Activated T-cell treated with anti-CD3 and anti-CD28 coated beads for 48 hours (primary cell): ENCODE measurements at places on chromosomes 6 and 20.

DNA sequence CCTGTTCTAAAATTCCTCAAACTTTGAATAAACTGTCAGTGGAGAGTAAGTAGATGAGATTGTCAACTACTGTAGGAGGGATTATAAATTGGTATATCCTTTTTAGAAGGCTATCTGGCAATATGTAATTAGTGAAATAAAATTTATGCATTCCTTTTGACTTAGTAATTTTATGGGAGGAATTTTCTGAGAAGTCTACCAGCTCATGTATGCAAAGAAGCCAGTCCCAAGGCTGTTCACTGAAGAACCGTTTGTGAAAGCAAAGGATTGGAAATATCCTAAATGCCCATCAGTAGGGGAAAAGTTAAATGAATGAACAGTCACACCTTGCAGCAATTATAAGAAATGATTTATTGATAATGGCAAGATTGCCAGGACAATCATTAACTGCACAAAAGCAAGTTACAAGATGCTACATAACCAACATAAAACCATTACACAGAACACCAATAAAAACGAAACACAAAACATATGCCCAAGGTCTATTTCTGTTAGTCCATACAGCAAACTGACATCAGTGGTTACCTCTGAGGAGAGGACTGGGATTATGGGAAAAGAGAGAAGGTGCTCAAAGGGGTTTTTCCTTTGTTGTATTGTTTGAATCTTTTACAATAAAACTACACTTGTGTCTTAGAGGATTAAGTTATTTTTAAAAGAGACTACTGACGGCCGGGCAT is 4.6 kb upstream of the DSTN start:
- DNase-seq, result no peak

DNA sequence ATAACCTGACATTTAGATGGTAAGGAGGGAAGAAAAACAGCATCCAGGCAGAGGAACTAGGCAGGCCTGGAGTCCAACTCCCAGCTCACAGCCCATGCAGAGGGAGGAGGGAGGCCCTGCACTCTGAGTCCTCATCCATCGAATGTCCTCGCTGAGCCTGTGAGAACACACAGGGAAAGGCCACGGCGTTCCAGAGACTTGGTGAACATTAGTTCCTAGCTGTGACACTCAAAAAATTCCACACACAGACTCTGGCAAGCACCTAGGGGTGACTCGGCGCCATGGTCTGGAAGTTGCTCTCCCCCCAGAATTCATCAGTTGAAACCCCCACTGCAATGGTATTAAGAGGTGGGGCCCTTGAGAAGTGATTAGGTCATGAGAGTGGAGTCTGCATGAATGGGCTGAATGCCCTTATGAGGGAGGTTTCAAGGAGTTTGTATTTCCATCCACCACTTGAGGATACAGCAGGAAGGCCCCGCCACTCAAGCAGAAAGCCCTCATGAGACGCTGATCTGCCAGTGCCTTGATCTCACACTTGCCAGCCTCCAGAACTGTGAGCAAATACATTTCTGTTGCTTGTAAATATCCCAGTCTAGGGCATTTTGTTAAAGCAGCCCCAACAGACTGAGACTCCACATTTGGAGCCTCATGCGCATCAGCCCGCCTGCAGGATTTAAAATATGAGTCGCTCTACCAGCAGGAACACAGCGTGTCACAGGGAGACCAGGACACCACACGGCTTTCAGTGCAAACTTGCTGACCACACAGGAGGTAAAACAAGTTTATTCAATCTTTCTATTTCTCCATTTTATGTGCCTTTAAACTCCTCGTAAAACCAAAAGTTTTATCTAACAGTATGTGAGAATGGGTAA is 73.9 kb downstream of the WDR27 start:
- no peak for DNase-seq

DNA sequence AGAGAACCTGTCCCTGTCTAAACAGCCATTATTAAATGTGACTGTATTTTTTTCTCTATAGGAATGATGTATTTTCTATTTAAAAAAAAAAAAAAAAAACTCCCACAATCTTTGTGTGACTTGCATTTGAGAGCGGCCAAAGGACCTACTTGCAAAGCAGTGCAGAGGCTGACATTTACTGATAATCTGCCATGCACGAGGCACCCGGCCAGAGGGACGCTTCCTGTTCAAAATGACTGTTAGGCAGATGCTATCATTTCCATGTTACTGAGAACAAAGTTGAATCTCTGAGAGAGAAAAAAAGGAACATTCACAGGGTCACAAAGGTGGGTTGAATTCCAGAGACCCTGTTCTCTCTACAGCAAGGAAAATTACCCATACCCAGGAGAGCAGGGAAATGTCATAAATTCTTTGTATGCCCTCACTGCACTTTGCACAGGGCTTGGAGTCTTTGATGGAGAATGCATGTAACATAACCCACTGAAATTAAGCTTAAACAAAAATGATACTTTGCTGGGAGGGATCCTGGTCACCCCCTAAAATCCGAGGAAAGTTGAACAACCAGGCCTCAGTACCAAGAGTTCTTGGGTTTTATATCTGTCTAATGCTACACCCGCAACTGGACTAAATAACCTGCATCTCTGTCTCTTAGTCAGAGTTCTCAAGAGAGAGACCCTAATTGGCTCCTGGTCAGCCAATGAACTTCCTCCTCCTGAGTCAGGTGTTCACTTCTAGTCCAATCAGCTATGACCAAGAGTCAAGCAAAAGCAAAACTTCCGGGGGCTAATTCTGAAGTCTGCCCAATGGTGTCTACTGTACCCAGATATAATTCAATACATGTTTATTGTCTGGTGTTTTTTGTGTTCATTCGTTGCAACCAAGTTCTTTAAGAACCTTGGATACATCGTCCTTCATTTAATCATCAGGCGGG is 61.2 kb downstream of the GCLC start:
- no peak for DNase-seq

DNA sequence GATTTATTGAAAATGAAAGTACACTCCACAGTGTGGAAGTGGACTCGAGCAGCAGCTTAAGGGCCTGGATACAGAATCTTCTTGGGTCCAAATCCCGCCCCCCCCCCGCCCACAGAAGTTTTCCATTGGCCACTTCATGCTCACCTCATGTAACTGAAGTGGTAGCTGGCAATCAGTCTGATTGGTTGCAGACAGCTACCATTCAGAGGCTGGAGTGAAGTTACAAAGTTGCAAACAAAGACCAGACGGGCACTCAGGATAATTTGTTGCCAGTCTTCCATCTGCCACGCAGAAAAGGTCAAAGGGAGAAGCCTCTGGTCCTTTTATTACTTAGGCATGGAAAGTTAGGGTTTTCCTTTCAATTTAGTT is 25.8 kb upstream of the FABP7 start:
- no peak for DNase-seq

DNA sequence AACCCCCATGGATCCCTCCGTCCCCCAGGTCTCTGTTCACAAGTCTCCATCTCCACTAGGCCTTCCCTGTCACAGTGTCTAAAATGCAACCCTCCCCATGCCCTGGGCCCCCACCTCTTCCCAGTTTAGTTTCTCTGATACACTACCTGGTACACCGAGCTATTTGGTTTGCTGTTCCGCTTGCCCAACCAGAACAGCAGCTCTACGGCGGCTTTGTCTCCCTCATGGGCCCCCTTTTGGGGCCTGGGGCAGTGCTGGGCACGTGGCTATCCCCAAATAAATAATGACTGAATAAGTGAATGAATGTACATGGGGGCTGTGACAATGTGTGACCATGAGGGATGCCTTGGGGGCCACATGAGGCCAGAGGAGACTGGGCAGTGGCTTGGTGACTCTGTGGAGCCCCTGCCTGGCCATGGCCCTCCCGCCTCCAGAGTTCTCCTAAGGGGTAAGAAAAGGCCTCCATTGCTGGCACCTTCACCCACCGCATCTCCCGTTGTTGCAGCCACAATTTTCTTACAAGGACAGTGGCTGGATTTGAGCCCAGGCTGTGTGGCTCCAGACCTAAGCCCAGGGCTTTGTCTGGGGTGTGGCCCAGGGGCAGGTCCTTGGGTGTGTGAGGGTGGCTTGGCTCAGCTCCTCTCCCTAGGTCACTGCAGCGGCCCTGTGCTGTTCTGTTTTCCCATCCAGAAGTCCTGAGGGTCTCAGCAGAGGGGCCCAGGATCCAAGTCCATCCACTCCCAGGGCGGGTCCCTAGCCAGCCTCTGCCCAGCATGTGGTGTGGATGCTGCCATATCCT is 408.5 kb upstream of the SULF2 start:
- no peak for DNase-seq

- DNase-seq, result no peak
Measured at GRCh38 chr6:20237677-20238460, 25.6 kb upstream of the MBOAT1 start.

DNA sequence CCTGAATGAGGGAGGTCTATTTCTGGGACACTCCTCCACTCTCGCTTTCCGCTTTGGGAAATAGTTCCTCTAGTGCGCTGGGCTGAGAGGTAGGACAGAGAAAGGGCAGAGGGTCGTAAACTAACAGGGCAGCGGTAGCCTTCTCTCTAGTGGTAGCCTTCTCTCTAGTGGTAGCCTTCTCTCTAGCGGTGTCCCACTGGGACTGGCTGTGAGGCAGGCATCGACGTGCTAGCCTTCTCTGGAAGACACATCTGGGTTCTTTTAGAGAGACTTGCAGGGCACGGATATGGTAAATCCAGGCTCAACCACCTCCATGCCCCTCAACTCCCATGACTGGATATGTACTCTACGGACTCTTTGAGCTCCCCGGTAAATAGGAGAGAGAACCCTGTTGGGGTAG is 74.7 kb upstream of the SLC22A16 start:
- DNase-seq, result no peak

- no peak for DNase-seq
Measured at GRCh38 chr6:37979392-37980221, 160.1 kb downstream of the ZFAND3 start.

GRCh38 chr6:104958178-104959025 is 1.5 kb downstream of the LIN28B start:
- no peak for DNase-seq

- no peak for DNase-seq
Measured at GRCh38 chr6:36276581-36277536, 7.0 kb downstream of the PNPLA1 start.

DNA sequence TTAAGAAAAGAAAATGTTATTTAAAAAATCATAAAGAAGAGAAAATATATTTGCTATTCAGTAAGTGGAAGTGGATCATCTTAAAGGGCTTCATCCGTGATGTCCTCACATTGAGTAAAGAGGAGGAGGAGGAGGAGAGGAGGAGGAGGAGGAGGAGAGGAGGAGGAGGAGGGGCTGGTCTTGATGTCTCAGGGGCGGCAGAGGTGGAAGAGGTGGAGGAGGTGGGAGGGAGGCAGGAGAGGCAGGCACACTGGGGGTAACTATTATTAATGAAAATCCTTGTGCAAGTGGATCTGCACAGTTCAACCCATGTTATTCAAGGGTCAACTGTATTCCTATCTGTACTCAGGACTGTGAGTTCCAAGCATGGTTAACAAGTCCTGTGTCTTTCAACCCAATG is 47.0 kb upstream of the EDN1 start:
- DNase-seq, result no peak

DNA sequence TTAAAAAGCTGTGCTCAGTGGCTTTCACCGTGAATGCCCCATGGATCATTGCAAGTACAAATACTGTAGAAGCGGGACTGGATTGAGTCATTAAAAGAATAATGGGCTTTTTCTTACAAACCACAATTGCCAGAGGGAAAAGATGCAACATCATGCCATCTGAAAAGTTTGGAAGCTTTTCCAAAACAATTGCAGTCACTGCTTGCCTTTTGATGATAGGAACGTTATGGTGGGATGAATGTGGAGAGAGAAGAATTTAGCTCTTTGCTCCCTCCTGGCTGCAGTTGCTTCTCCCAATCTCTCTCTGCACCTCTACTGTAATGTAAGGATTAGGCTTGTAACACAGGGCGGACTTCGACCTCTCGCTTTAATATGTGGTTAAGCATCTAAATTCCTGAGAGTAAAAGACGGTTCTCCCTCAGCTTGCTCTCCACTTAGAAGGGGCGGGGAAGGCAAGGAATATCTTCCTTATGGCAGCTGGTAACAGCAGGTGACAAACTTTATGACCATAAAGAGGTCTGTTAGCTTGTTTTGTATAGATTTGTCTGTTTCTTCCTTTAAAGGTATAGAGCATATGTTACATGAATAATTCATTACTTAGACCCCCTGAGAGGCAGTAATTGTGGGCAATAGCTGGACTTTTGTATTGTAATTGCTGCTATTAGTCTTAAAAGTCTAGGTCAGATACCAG is 376.1 kb downstream of the UTRN start:
- DNase-seq, result no peak

- DNase-seq, result no peak
Measured at GRCh38 chr6:14645221-14645620, 527.6 kb downstream of the CD83 start.

- no peak for DNase-seq
Measured at GRCh38 chr20:25692499-25692898, 4.2 kb downstream of the ZNF337 start.

DNA sequence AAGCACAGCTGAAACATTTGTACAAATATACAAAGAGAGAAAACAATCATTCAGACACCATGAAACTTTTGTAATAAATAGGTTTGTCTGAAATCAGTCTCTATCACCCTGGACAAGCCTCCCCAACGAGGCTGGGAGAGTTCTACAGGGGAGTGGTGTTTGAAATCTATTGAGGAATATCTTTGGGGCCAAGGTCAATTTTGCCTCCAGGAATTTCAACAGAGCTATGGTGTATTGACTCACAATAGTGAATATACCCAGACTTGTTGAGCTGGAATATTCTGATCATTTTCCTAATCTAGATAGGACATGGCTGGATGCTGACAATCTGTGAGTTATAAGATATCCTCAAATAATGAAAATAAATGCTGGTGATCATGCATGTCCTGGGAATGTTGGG is 51.5 kb upstream of the ENPP5 start:
- no peak for DNase-seq

- no peak for DNase-seq
Measured at GRCh38 chr6:129432738-129433137, 277.2 kb downstream of the ARHGAP18 start.

DNA sequence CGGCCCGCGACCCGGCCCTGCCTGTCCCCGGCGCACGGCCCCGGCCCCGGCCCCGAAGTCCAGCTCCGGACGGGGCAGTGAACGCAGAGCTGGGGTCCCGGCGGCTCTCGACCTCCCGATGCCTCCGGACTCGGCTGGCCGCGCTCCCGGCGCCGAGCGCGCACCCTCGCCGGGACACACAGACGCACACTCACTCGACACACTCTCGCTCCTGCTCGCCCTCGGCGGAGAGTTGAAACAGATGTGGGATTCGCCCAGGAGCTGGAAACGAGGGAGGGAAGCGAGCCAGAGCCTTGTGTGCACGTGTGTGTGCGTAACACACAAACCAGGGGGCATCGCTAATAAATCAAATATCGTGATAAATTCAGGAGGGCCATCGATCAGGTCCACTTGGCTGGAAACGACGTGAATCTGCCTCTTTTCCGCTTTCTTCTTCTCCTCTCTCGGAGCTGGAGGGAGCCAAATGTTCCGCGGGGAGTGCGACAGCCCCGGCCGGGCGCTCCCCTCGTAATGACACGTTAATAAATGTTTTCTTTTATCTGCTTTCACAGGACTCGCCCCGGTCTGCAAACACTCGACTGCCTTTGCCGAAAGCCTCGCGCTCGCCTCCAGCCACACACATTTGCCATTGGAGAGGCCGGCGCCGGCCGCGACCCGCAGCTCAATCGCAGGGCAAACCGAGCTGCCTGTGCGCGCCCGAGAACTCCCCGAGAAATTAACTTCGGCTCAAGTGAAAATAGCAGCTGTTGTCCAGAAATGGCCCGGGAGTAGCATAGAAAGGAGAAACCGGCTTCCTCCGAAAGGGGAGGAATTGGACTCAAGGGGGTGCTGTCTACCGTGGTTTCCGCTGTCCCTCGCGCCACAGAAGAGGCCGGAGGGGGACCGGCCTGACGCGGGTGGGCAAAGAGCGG is 828 bp upstream of the SULF2 start:
- no peak for DNase-seq

- DNase-seq, result no peak
Measured at GRCh38 chr20:1539816-1540419, 17.6 kb downstream of the SIRPD start.
